ENCODE measurements at places on chromosomes 2 and 18.

DNA sequence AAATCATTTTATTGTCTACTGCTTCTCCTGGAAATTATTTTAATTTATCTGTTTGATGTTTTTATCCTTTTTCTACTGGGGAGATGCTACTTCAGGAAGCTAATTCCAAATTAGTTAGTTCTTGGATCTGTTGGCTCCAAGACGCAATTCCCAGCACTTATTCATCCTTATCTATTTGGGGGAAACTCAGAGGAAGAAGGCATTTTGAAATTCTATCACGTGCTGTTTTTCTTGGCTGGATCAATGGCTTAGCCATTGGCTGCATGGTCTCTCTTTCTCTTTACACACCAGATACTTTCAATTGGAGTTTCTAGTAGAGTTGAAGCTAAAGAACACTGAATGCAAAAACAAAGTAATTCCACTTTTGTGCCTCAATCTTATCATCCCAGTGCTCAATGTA is 98.3 kb downstream of the RAPGEF4 start:
- DNase-seq: no peak

- DNase-seq: peak; percentile 60
Measured at GRCh38 chr2:31170071-31170698, 31.9 kb upstream of the GALNT14 start.

- DNase-seq: peak; percentile 26
Measured at GRCh38 chr2:37742286-37742685, 70.8 kb upstream of the CDC42EP3 start.

DNA sequence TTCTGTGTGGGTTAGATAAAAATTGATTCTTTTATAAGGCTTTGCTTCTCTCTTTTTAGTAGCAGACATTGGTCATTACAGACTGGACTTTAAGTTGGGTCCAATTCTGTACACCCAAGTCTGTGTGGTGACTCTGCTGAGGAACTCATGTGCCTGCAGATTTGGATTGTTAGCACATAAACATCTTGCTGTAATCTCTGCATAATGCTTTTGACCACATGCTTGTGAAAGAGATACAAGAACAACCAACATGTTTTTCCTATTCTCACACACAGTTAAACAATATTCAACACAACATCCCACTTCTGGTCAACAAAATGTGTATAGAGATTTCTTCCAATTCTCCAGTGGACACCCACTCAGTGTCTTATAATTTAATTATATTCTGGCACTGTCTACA is 270.1 kb downstream of the RDH14 start:
- no peak for DNase-seq

GRCh38 chr18:48390641-48391040 is 18.5 kb downstream of the ZBTB7C start:
- no peak for DNase-seq

GRCh38 chr2:12107939-12108338 is 361.5 kb downstream of the LPIN1 start:
- DNase-seq: no peak

DNA sequence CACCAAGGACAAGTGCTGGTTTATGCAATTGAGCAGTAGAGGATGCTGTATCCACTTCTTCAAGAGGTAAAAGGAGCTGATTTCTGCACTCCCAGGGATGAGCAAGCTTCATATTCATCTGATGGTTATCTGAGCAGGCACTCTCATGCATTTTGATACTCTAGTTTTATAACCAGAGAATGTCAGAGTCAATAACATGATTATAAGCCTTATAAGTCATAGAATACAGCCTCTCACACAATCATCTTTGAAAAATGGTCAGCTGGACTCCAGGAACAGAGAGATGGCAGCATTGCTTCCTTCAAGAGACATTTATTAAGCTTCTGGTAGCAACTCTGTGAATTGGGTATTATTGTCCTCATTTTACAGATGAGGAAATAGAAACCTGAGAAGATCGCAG is 167.1 kb downstream of the SLC8A1 start:
- peak; percentile 56 for DNase-seq

All from myocyte (in vitro differentiated cells).